ENCODE measurements at places on chromosomes 6 and 20.

GRCh38 chr6:141744971-141745370, 387.8 kb upstream of the GJE1 start:
- DNase-seq, result no peak

DNA sequence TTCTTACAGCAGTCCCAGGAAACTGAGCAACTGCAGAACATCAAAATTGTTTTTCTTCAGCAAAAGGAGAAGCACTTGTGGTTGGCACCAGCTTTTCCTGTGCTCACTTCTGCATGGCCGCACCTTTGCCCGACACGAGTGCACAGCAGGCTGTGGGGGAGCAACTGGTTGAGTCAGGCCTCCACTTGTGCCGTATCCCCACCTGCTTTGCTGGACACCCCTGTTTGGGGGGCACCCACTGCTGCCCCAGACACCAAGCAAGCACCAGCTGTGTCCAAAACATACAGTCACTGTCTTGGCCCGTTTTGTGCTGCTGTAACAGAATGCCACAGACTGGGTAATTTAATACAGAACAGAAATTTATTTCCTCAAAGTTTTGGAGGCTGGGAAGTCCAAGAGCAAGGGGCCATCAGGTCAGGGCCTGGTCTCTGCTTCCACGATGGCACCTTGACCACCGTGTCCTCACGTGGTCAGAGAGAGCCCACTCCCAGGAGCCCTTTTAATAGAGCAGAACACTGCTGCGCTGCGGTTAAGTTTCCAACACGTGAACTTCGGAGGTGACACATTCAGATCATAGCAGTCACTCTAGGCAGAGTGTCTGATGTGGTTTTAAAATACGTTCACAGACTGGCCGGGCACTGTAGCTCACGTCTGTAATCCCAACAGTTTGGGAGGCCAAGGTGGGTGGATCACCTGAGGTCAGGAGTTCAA, 8.7 kb upstream of the GMEB2 start:
- peak; percentile 63 for DNase-seq

DNA sequence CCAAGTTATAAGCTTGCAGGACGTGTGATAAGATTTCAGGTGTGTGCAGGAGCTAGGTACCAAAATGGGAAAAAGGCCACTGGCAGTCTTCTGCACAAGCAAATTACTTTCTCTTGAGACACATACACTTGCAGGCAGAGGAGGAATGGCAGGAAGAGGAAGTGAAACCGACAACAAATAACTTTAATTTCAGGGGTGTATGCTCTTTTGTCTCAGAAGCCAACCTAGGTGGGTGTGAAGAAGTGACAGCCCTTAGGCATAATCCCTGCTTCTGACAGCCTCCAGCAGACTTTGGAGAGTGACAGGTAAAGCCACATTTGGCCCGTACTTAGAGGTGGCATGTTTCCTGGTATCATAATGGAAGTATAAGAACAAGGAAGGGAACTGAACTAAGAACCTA, 118.8 kb upstream of the TRAF3IP2 start:
- DNase-seq, result no peak

- DNase-seq, result no peak
Measured at GRCh38 chr6:21143645-21144044, 449.9 kb upstream of the SOX4 start.

GRCh38 chr20:12605751-12606150, 403.0 kb upstream of the SPTLC3 start:
- no peak for DNase-seq

DNA sequence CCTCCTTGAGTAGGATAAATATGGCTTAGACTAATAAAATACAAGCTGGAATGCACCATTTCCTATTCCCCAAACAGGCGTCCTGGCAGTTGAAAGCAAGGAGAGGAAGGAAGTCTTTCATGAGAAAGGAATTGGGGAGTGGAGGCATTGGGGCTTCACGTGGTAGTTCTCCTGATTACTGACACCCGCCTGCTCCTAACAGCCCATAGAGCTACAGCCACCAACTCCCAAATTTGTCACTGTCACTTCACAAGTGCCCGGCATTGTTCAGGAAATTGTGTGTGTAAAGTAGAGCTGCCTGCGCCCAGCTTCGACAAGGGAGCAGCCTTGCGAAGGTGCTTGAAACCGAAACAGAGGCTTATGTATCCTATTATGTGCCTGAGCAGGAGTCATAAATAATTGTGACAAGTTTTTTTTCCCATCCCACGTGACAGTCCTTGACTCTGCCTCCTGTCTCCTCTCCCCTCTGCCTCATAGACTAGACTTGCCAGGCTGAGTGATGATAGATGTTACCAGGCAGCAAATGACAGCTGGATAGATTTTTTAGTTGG, 301.7 kb upstream of the ZFP64 start:
- peak; percentile 30 for DNase-seq

DNA sequence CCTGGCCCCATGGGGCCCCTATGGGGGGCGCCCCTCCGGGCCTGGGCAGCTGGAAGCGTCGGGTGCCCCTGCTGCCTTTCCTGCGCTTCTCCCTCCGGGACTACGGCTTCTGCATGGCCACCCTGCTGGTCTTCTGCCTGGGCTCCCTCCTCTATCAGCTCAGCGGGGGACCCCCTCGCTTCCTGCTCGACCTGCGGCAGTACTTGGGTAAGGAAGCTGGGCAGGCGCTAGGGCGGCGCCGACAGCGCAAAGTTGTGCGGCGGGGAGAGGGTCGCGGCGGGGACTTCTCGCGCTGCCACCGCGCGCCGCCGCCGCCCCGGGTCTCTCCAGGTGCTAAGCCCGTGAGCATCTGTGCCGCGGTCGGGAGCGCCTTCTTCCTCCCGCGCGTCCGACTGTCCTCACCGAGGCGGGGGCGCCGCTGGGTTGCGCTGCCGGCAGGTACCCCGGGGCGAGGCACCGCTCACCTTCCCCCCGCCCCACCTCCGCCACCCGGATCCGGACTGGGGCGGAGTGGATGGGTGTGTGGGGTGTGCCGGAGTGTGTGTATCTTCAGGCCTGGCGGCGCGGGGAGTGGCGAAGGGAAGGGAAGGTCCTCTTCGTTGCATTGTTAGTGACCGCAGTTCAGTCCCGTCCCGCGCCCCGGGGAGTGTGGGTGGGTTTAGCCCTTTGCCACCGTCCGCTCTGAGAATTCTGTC, 788 bp downstream of the UST start:
- no peak for DNase-seq

DNA sequence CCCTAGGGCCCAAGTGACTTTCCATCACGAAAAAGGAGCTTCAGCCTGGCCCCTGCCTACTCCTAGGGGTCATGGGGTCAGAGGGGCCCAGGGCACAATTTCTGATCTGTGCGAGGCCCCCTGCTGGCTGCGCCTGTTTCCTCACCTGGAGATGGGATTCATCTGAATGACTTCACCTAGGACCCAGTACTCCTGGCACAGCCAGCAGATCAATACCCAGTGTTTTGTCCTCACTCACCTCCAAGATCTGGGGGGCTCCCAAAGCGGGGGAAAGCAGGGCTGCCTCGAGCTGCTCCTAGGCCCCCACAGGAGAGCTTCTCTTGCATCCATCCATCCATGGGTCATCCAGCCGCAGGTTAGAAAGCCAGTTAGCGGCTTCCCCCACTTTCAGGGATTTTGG, 33.8 kb downstream of the CD40 start:
- no peak for DNase-seq

- peak; percentile 50 for DNase-seq
Measured at GRCh38 chr6:118660218-118660569, 8.8 kb upstream of the CEP85L start.

DNA sequence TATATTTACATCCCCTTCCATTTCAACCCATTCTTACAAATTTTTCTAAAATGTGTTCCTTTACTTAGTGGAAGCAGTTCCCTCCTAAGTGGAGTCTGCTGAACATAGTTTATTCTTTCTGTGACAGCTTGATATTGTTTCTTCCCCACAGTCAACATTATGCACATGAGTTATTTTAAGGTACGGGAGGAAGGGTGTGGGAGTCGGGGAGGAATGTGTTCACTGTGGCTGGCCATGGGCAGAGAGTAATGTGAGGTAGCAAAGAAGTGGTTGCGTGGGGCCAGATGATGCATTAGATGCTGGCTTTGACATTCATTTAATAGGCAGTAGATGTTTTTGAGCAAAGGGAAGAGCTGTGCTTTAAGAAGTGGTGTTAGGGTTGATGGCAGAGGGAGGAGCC, 98.5 kb downstream of the ARMC2 start:
- DNase-seq, result no peak

GRCh38 chr6:3379482-3380060, 77.3 kb downstream of the SLC22A23 start:
- no peak for DNase-seq

- DNase-seq, result no peak
Measured at GRCh38 chr6:163191704-163192537, 222.6 kb upstream of the QKI start.

GRCh38 chr6:127366282-127367022, 23.0 kb upstream of the ECHDC1 start:
- DNase-seq, result no peak
